ENCODE measurements at places on chromosomes 2 and 18. TPM values are rescaled to one million over a fixed set of nuclear protein-coding genes. Genes with fewer than 3 reads are reported as not detected.

- no peak for DNase-seq
Observed at GRCh38 chr18:10743766-10744165, 217.9 kb downstream of the NAPG start.

DNA sequence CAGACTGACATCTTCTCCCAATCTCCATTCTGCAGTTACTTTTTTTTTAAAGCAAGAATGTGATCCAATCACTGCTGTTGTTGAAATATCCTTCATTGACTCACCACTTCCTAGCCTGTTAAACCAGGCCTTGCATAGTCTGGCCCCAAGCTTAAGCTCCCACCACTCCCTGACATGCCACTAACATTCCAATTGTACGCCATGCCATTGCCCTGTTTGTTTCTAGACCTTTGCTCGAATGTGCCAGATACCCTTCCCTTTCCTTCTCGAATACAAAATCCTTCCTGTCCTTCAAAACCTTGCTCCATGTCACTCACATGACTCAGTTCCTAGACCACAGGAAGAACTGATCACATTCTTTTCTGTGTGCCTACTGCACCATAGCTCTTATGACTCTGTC, 224.2 kb downstream of the CYRIA start:
- no peak for DNase-seq

The PLCD4 gene
- total RNA-seq = 3.0 TPM

DNA sequence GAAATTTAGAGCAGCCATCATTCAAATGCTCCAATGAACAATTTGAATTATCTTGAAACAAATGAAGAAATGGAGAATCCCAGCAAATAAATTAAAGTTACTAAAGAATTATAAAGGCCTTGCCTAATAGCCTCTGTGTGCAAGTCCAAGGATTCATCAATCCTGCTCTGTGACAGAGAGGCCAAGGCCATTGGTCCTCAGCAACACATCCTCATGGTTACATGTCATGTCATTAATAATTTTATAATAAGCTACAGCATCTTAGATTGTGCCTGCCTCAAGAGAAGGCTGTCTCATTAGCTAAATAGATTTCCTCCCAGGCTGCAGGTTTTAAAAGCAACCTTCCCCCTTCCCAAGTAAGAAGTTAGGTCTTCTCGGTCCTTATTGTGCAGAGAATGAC, 611.6 kb downstream of the FBXO15 start:
- DNase-seq = no peak

The SLC38A11 gene
- 0.42 TPM for total RNA-seq

GRCh38 chr2:70380621-70381020, 78.8 kb upstream of the FAM136A start:
- no peak for DNase-seq

The UPP2 gene
- total RNA-seq = not detected

GRCh38 chr2:120316528-120317179, 29.3 kb upstream of the INHBB start:
- no peak for DNase-seq

The TBR1 gene
- not detected for total RNA-seq
